GM23248 (cell line): ENCODE measurements at places on chromosomes 3 and 15. TPM values are rescaled to one million over a fixed set of nuclear protein-coding genes. Genes with fewer than 3 reads are reported as not detected.
A peak's percentile ranks its signal among the peaks of the same experiment; 100 is the strongest.

Gene ITGA11
- total RNA-seq, result 352 and 408 TPM in 2 replicates

Gene TMEM207
- total RNA-seq, result not detected in 2 replicates

- peak; percentile 84 for DNase-seq
Observed at GRCh38 chr3:159128628-159129027, 326.8 kb downstream of the MFSD1 start.

- no peak for DNase-seq
Observed at GRCh38 chr15:100926258-100926657, 7.1 kb downstream of the LRRK1 start.

- no peak for DNase-seq
Observed at GRCh38 chr3:690770-691169, 402.1 kb upstream of the CNTN6 start.
